ENCODE measurements at places on chromosomes 5 and 9.

DNA sequence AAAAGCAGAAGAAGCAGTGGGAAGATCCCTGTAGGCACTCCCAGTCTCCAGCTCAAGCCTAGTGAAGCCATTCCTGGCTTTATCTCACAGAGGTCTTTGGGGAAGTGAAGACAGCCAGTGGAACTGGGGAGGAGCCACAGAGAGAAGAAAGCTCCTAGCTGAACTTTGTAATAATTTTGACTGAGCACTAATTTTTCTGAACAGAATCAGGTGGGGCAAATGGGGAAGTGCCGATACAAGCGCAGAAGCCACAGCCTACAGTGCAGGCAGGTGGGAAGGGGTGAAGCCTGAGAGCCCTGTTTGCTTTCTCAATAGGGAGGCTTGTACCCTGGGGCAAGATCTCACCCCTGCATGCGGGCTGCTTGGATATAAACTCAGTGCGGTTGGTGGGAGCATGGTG, 48.4 kb upstream of the SNAPC3 start:
- no peak for DNase-seq

GRCh38 chr9:98576354-98576753, 132.4 kb downstream of the GABBR2 start:
- DNase-seq = no peak

GRCh38 chr5:109196087-109196822, 213.5 kb downstream of the PJA2 start:
- no peak for DNase-seq

DNA sequence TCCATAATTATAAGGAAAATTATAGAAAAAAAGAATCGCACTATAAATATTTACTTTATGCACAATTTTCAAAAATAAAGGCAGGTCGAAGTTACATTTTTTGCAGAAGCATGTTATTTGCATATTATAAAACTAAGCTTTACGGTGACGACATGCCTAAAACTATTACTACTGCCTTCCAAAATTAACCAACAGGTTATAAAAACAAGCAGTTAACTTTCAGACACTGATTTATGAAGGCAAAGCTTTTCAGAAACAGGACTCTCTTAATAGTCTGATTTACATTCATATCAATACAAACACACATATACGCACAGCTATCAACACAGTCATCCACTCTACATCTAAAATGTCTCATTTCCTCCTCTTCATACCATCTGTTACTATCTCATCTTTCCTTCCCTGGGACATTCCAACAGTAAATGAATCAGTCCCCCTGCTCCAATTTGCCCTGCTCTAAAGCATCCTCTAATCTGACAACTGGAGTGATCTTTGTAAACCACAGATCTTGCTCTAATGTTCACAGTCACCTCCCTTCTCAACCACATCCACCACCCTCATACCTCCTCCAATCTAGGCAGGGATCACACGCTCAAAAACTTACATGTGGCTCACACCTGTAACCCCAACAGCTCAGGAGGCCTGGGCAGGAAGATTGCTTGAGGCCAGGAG, 21.6 kb downstream of the FBXW11 start:
- DNase-seq = peak; percentile 16

GRCh38 chr5:36692791-36693763, 86.7 kb downstream of the SLC1A3 start:
- no peak for DNase-seq

DNA sequence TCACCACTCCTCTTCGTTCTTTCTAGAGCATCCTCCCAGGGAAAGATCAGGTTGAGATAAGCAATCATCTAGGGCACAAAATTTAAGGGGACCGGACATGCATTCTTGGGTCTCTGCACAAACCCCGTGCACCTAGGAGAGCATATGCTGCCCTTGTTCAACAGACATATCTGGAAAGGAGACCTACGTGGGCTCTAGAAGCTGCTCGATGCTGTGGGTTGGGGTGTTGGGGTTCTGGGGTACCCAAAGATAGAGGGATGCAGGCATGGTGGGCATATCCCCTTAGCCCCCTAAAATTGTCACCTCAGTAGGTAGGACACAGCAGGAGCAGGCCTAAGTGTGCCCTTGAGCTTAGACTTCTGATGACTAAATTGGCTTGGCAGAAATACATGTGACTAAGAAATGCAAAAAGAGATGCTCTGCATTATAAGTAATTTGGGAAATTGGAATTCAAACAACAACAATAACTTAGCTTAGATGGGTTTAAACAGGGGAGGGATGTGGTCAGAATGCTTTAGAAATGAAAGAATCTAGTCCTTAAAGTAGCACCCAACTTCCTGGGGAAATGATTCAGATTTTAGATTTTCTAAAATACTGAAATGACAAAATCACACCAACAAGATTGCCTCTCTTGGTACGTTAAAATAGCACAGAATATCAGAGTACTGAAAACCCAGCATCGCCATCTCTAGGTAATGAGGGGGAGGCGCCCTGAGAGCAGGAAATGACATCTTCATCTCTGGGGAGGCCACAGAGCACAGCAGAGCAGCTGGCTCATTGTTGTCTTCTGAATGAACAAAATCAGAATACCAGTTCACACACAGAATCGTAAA, 172.3 kb downstream of the GNA14 start:
- DNase-seq = no peak

DNA sequence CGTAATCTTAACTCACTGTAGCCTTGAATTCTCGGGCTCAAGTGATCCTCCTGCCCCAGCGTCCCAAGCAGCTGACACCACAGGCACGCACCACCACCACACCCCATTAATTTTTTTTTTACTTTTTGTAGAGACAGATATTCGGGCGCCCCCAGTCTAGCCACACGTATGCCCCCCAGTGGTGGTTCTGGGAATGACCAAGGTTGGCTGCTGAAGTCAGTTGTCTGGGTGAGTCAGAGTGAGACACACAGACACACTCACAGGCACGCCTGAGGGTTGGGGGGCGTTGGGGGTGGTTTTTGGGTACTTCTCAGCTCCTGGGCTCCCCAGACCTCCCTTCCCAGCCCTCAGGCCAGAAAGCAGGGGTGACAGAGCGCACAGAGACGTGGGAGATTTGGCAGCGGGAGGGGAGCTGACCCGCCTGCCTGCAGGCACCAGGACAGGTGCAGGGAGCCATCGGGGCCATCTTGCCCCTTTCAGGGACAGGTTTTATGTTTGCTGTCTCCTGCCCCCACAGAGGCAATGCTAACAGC, 4.2 kb upstream of the ENTPD8 start:
- DNase-seq = peak; percentile 72

GRCh38 chr5:54719384-54720283, 202.1 kb downstream of the SNX18 start:
- DNase-seq = no peak

- DNase-seq = no peak
These were observed 534.5 kb downstream of the EBF1 start for GRCh38 chr5:158565017-158565789.

GRCh38 chr5:135248801-135249231, 150.2 kb downstream of the MACROH2A1 start:
- no peak for DNase-seq

DNA sequence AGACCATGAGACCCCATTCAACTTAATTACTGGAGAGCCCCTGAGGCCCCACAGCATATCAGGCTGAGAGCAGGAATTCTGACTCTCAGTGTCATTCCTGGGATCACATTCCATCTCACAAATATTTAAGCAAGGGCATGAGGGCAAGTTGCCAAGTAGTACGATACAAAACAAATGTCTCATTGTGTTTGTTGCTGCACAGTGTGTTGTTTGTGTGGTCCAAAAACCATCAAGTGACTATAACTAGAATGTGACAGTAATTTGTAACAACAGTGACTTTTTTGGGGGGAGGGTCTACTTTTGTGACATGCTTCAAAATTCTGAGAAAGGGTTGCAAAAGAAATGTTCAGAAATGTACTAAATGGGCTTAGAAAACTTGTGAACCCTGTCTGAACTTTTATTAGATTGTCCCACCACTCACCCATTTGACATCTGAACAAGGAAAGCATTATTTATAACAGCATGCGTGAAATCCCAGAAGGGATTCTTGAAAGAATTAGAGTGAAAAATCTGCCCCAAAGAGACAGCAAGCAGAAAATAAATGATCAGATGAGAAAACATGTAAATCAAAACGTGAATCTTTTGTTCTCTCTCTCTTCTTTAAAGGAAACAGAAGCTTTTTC, 347.0 kb downstream of the NTRK2 start:
- DNase-seq = no peak

DNA sequence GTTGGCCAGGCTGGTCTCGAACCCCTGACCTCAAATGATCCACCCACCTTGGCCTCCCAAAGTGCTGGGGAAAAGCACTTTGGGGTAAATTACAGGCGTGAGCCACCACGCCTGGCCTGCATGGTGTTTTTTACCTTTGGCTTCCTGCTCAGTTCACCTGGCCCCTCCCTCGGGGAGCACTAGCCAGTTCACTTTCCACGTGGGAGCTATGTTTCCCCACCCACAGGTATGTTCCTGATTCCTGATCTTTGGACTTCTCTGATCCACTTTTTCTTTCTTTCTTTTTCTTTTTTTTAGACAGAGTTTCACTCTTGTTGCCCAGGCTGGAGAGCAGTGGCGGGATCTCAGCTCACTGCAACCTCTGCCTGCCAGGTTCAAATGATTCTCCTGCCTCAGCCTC, 15.8 kb downstream of the DAB2IP start:
- no peak for DNase-seq

- DNase-seq = no peak
These were observed 8.7 kb downstream of the HNRNPH1 start for GRCh38 chr5:179614745-179615144.

GRCh38 chr5:104890767-104891166, 1328.2 kb upstream of the NUDT12 start:
- DNase-seq = no peak

GRCh38 chr5:170573114-170573513, 69.3 kb downstream of the KCNIP1 start:
- DNase-seq = no peak

GRCh38 chr5:90548069-90548593, 10.5 kb upstream of the ADGRV1 start:
- DNase-seq = no peak

DNA sequence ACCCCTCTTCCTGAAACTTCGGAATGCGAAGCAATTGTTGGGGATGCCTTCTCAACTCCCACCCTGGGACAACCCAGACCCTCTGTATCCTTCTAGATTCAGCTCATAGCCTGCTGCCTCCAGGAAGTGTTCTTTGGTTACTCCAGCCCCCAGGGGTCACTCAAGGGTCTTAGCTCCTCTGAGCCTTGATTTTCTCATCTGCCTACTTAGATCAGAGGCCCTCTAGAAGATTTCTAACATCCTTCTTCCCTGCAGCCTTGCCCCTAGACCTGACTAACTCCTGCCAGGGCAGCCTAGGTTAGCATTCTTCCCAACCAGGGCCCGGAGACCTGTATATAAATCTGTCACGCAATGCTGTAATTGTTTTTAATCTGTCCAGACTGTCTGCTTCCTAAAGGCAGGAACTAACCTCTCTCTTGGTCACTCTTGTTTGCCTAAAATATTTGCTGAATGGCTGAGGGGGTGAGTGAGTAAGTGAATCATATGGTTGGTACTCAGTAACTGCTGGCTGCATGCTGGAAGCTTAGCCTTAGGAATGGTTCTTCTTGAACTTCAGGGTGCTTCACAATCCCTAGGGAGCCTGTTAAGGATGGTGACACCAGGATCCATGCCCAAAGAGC, 8.2 kb downstream of the GALNT10 start:
- DNase-seq = no peak

GRCh38 chr9:91734371-91734981, 215.6 kb downstream of the ROR2 start:
- no peak for DNase-seq

- DNase-seq = no peak
These were observed 218.4 kb upstream of the TMEM161B start for GRCh38 chr5:88487066-88487465.

DNA sequence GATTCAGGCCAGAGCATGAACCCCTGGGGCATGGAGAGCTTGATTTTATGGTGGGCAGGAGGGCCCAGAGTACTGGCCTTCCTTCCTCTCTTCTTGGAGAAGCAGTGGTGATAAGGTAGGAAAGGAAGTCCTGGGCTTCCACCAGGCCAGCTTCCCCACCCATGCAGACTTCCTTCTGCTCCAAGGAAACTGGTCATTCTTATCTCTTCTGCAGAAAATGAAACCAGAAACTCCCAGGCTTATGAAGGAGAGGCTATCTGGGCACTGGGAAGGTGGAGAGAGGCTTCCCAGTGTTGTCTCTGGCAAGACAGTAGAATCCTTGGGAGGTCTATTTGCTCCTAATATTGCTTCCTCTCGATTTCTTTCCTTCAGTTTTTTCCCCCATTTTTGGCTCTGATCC, 110.5 kb upstream of the EQTN start:
- DNase-seq = no peak

DNA sequence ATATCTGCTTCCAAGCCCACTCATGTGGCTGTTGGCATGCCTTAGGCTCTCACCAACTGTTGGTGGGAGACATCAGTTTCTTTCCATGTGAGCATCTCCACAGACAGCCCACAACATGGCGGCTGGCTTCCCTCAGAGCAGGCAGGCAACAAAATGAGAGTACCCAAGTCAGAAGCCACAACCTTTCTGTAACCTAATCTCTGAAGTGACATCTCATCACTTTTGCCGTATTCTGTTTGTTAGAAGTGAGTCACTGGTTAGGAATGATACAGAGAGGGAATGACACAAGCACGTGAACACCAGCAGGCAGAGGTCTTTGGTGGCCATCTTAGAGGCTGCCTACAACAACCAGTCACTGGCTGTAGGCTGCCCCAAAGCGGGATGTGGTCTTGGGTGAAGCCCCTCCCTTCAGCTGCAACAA, 88.6 kb upstream of the RASGRF2 start:
- peak; percentile 11 for DNase-seq

DNA sequence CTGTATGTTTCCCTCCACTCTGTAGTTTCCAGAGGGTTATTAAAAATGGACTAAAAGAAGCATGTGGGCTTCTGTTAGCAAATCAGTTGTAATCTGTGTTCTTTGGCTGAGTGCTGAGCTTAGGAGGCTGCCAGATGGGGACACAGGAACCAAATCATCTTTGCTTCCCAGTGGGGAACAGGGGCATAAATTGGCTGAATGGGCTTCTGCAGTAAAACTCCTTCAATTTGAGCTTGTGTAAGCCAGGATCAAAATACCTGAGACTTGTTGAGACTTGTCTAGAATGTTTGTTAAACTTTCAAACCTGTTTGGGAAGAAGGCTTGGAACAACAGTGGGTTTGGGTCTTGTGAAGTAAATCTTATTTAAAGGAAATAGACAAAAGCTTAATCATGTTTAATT, 32.2 kb upstream of the TNFAIP8 start:
- DNase-seq = no peak

- peak; percentile 60 for DNase-seq
These were observed 26.5 kb downstream of the SARDH start for GRCh38 chr9:133711428-133712220.

DNA sequence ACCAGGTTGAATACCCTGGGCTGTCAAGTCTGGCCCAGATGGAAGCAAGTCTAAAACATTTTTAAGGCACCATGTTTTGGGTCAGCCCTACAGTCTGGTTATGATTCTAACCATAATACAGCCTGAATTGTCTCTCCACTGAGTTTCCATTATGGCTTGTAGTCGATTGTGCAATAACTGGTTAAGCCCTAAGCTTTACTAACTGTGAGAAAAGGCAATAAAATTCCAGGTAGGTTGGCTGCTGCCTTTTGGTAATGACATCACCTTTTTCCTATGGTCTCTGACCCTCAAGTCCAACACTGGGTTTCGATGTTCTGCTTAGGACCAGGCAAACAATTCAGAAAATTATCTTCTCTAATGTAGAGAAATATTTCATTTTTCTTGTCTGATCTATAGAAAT, 243.3 kb downstream of the ACTL7B start:
- no peak for DNase-seq

All from T1000 (cell line).